ENCODE measurements at places on chromosomes 16 and 17.

- peak; percentile 36 for DNase-seq
Observed at GRCh38 chr16:88451586-88452481, 1.2 kb upstream of the ZFPM1 start.

DNA sequence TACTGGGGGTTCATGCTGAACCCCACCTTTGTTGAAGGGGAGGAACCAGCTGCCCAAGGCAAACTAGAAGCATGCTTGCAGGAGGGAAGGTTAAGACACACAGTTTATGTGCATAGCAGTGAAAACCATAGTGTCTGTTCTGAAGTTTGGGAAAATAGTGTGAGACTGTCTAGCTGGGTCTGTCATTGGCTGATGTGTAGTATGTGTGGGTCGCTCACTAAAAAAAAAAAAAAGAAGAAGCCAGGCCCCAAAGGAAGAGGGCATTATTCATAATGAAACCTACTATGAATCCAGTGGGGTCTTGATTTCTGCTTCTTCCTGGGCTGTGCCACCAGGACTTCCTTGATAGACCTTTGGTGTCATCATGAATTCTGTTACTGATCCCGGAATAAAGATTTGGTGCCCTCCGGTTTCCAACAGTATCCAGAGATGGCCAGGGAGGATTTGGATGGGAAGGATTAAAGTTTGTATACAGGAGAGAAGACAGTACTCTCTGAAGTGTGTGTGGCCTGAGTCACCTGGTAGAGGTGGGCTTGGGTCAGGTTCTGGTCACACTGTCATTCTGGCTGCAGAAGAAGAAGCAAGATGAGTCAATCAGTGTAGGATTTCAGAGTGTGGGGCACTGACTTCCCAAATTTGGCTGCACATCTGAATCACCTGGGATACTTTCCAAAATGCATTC is 220.3 kb downstream of the PRKCA start:
- DNase-seq: no peak

DNA sequence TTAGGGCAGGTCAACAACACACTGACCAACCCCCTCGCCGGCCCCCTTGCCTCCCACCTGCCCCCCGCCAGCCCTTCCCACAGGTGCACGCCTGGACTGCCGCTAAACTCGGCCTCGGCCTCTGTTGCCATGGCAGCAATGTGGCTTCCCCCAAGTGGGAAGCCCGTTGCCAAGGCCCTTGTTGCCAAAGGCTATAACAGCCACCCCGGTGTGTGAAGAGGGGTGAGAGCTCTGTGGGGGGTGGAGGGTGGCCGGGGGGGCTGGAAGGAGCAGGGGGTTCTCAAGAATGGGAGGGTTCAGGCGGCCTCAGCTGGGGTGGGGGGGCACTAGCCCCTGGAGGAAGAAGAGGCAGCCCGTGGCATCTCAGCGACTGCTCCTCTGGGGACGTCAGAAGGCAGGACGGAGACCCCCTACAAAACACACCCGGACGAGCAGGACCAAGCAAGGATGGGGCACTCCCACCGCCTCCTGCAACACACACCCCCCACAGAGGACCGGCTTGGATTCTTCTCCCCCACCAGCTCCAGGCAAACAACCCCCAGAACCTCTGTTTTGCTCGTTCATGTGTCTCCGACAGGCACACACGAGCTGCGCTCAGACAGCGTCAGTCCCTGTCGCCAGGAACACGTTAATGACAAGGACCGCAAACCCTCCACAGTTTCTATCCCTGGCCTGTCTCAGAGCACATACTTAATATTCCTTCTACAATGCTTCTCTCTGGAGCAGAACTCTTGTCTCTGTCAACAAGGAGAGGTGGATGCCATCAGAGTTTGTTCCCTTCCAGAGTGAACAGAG is 55.7 kb downstream of the ABR start:
- DNase-seq: no peak

DNA sequence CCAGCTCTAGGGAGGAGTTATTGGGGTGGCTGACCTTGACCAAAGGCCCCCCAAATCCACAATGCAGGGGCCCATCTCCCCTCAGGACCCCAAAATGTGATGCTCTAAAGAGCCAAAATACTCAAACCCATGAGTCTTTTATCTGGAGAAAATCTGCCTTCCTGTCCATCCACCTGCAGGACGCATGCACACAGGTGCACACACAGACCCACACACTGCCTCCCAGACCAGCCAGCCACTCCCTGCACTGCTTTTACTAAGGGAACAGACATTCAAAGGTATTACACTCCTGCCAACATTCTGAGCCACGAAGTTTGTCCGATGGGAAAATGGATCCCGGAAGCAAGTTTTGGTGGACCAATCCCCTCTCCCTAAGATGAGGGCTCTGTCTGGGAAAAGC is 76.1 kb upstream of the CDH5 start:
- no peak for DNase-seq

- no peak for DNase-seq
Observed at GRCh38 chr17:80633207-80633606, 88.6 kb downstream of the RPTOR start.

GRCh38 chr17:3993493-3994220 is 29.4 kb upstream of the ATP2A3 start:
- DNase-seq: no peak

DNA sequence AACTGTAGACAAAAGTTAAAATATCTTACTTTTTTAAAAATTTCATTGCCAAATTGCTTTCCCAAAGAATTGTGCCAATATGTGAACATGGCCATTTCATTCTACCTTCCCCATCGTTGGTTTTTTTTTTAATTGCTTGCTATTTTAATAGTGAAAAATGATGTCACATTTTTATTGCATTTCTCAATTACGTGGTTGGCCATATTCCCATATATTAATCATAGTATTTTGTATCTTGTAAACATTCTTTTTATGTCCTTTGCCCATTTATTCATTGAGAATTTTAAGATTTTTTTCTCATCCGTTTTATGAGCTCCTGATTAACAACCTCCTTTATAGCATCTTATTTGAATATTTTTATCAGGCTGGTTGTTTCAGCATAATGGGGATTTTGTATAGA is 7.2 kb downstream of the OMG start:
- no peak for DNase-seq

- DNase-seq: no peak
Observed at GRCh38 chr16:72311426-72311825, 139.5 kb upstream of the PMFBP1 start.

- no peak for DNase-seq
Observed at GRCh38 chr16:65666132-65666941, 544.5 kb upstream of the CDH11 start.

- DNase-seq: no peak
Observed at GRCh38 chr16:70715055-70715858, 29.4 kb upstream of the MTSS2 start.

GRCh38 chr16:27994686-27995085 is 68.8 kb downstream of the GSG1L start:
- no peak for DNase-seq

DNA sequence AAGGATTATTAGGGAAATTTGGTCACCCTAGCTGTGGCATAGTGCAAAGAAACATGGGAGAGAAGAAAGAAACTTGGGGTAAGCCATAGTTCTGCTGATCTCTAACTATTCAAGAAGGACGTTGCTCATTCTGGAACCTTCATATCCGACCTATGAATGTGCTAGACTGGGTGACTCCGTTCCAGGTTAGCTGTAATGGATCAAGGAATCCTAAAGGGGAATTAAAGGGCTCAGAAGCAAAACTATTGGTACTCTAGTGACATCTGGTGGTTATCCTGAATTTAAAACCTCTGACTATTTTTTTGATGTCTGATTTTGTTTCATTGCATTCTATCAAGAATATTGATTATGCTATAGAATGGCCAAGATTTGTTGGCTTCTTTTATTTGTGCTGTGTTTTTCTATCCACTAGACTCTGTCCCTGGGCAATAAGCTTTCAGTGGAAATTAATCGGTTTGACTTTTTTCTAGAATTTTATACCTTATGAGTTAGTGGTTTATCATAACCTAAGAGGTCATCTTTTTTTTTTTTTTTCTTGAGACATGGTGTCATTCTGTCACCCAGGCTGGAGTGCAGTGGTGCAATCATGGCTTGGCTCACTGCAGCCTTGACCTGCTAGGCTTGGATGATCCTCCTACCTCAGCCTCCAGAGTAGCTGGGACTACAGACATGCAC is 19.5 kb downstream of the PCTP start:
- peak; percentile 49 for DNase-seq

- DNase-seq: peak; percentile 51
Observed at GRCh38 chr17:65029605-65030336, 26.8 kb downstream of the GNA13 start.

DNA sequence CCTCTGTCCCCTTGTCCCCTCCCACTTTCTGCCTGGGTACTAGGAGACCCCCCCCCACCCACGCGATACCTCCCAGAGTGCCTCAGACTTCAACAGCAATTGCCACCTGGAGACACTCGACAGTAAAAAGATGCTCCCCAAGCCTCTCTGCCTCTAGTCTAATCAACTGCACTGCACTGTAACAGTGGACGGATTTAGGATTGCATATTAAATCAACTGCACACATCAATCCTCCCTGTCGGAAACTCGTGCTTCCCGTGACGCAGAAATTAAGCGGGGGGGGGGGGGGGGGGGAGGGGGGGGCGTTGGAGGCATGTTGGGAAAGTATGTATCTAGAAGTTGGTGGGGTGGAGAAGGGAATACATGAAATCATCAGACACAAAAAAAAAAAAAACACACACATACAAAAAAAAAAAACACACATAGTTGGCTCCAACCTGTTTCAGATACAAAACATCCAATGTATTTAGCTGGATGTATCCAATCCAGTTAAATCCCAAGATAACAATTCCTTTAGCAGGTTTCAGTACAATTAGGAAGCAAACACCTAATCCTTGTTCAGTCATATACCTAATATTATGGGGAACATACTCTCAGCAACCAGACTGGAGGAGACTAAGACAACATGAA is 29.7 kb downstream of the FAM222B start:
- DNase-seq: peak; percentile 42

- DNase-seq: no peak
Observed at GRCh38 chr17:4389079-4389478, 22.6 kb upstream of the UBE2G1 start.

DNA sequence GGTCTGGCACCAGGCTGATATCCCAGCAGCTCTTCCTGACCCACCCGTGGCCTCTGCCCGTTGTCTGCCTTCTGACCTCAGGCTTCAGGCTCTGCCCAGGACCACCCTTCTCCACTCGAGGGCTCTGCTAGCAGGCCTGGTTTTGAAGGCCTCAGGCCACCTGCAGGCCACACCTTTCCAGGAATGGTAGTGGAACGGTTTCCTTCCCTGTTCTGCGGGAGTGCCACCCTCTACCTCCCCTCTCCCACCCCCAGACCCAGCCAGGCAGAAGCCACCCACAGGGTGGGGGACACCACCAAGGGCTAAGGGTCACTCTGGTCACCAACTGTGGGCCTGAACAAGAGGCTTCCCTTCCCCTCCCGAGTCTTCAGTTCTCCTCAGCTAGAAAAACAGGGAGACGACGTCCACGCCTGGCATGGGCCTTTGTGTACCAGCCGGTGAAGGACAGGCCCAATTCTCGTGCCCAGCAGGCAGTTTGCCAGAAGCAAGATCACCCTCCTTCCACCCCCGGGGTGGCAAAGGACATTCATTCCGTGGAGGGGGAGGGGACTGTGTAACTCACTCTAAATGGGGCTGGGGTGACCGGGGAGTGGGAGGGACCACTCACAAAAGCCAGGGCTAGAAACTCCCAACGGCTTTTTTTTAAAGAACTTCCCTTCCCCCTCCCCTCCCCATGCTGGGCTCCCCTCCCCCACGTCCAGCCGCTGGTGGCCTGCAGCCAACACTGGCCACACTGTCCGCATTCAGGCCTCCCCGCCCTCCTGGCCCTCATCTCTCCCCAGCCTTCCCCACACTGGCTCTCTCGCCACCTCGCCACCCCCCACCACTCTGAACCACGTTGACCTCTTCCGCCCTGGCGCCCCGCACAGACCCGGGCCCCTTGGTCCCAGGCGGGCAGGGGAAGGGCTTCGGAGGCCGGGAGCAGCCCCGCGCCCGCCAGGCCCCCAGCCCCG is 7.7 kb downstream of the CBX4 start:
- DNase-seq: no peak

DNA sequence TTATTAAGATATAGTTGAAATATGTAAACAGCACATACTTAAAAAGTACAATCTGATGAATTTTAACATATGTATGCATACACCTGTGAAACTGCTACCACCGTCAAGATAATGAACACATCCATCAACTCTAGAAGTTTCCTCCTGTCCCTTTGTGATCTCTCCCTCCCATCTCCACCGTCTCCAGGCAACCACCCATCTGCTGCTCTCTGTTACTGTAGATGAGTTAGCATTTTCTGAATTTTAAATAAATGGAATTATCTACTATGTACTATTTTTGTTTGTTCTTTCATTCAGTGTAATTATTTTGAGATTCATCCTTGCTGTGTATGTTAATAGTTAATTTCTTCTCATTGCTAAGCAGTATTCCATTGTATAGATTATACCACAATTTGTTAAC is 40.2 kb upstream of the SMPD3 start:
- DNase-seq: no peak

- no peak for DNase-seq
Observed at GRCh38 chr16:30060836-30061554, 4.6 kb upstream of the ALDOA start.

DNA sequence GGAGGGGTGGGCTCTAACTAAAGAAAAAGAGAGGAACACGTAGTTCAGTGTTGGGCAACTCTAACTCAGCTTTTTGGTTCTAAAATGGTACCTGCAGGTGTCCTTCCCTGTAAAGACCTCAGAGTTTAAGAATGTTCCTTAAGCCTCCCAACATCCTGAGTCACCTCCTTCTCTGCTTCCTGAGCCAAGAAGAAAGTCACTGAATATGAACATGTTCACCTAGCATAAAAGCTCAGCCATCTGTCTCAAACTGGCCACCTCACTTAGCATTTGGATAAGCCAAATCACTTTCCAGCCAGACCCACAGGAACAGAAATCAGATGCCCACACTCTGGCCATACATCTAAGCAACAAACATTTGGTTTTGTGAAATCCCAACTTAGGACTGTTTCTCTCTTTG is 3.7 kb downstream of the TMEM98 start:
- DNase-seq: no peak

DNA sequence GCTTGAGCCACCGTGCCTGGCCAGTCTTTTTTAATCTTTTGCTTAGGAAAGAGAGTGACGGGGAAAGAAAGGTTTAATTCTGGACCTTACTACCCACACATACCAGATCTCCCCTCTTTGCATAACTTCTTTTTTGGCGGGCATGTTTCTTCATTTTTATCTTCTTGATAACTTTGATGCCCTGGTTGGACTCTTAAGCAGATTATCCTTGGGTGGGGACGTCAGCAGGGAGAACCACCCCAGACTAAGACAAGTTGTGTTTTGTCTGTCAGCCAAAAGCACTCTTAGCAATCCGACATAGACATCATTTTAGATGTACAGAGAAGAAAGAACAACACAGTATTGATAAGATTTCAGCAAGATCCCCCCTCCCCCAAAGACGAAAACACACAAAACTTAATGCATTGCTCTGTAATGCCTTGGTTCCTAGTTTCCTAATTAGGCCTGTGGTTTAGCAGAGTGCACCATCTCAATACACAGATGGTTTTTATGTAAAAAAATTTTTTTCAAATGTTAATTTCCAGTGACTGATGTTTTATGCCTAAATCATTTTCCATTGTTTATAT is 99.9 kb downstream of the MSI2 start:
- DNase-seq: no peak
